Stimulated activated CD8-positive, alpha-beta memory T cell treated with anti-CD3 and anti-CD28 coated beads, Interleukin-15, amount 100 ng/mL, for 24 hours (primary cell): ENCODE measurements at places on chromosomes 4 and X.

- no peak for DNase-seq
Observed at GRCh38 chr4:134328741-134329140, 127.2 kb upstream of the PABPC4L start.

GRCh38 chrX:116357329-116357728, 79.1 kb upstream of the SLC6A14 start:
- DNase-seq: no peak

DNA sequence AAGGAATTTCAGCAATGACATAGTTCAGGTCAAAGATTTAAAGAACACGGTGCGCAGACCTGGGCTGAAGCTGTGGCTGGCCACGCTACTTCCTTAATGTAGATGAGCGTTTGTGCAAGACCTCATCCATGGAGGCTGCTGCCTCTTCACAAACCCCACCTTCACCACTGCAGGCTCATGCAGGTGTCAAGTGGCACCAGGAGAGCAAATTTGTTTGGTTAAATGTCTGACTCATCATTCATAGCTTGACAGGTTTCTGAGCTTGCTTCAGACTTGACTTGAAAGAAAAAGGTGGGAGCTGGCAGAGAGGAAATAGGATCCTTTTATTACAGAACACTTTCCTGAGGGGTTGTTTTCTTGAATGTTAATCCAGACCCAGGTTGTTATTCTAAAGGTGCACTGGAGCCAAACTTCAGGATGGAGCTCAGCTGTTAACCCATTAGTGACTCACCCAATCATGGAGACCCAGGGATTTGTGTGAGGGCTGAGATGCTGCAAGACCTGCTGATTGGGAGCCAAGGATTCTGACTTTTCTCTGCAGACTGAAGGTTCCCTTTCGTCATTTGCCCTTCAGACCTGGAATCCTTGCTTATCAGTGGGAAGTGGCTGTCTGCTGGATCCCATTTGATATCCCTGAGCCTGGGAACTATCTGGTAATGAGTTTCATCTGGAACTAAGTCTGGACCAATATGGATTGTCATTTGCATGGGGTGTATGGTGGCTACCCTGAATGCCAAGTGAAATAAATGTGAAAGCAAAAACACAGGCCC, 315.3 kb downstream of the PTTG2 start:
- no peak for DNase-seq

DNA sequence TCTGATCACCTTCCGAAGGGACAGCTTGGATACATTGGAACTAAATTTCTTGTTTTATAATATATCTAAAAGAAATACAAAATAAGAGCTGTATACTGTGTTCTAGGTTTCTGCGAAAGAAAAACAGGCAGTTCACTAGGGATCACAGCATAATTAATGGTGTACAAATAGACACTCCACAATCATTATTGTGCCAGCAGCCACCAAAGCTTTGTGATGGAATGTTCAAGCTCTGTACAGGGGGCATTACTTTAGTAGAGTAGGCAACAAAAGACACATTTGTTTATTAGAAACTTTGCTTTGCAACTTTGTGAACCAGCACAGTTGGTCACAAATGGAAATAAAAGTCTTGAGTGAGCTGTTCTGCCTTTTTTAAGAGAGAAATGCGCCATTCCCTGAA, 49.3 kb downstream of the SGMS2 start:
- no peak for DNase-seq

DNA sequence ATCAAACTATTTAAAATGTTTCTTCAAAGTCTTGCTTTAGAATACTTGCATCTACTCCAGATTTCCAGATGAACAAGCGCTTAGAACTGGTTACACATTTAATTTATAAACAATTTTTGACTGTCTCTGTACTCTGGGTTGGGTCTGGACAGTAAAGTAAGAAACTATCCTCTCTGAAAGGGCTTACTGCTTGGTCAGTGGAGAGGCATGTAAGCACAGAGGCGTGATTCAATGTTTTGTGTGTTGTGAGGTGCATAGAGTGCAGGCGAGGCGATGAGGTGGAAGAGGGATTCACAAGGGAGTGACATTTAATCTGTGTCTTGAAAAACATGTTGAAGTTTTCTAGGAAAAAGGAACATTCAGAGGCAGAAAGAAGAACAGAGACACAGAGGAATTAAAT, 231.4 kb downstream of the VEGFC start:
- no peak for DNase-seq

GRCh38 chr4:84852081-84852480, 114.4 kb downstream of the WDFY3 start:
- DNase-seq: no peak

GRCh38 chrX:16838202-16839066, 31.7 kb downstream of the RBBP7 start:
- DNase-seq: no peak

DNA sequence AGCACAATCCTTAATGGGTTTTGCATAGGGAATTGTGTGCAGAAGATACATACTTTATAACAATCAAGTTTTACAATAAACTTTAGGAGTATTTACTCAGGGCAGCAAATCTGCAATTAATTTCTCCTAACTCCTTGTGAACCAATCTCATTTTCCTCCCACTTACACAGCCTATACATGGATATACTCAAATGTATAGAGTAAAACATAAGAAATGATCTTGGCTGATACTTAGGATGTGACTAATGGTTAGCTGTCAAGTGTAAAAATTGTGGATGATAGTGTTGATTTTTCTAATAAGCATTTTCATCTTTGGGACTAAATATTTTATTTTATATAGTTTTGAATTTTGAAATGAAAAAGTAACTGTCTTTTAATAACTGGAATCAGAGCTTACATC, 759.6 kb downstream of the GRID2 start:
- no peak for DNase-seq

- DNase-seq: no peak
Observed at GRCh38 chr4:104826171-104826570, 320.5 kb upstream of the TET2 start.

DNA sequence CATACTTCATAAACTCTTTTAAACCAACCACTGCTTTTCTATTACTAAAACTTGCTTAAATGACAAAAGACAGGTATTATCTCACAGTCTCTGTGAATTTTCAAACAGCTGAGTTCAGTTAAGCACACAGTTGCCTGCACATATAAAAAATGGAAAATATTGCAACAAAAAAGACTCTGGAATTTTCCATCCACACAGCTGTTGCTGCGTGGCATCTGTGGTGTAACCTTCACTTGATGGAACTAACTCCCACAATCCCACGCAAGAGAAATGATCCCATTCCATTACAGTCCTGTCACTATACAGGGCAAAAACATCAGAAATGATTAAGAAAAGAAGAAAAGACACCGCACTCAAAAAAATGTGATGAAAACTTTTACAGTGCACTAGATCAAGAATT, 149.8 kb upstream of the TBL1X start:
- no peak for DNase-seq

DNA sequence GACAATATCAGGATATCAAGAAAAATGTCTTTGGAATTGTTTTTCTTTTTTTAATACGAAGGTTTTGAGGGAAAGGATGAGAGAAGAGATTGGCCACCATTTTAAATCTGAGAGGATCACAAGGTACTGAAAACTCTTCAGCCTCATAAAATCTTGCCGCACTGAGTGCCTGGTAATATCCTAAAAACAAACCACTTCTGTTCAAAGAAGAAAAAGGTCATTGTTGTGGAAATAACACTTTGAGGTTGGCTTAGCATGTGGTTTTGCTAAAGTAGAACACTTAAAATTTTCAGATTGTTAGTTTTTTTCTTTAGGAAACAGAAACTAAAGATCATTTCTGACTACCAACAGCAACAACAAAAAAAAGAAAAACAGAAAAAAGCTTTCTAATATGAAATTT, 1.0 kb upstream of the CLDN22 start:
- no peak for DNase-seq

GRCh38 chrX:21779095-21779494, 21.2 kb upstream of the SMPX start:
- DNase-seq: no peak

- DNase-seq: no peak
Observed at GRCh38 chr4:36349938-36350549, 68.6 kb downstream of the DTHD1 start.

DNA sequence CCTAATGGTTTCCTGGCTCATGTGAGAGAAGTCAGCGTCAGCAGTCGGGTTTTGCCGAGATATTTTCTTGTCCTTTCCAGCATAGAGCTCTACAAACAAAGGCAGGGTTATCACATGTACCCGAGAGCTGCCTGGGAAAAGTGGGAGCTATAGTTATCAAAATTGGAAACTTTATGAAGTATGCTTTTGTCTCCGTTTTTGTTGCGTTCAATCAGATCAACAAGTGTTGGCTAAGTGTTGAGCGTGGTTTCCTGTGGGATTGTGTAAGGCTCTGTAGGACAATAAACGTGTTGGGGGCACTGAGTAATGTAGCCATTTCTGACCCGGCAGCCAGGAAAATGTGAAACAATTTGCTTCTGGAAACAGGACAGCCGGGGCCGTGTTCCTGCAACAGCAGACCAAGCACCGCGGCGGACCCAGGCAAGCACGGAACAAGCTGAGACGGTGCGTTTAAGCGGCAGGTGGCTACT, at the start of gene BMX:
TSS of gene BMX (plus strand) at position 311 of the 470 bp plus-strand sequence. CDS start 7,547 bp downstream, outside the sequence.
- DNase-seq: no peak

- no peak for DNase-seq
Observed at GRCh38 chr4:47120783-47121182, 89.4 kb downstream of the GABRB1 start.

GRCh38 chr4:9904976-9905587, 116.2 kb downstream of the SLC2A9 start:
- no peak for DNase-seq

DNA sequence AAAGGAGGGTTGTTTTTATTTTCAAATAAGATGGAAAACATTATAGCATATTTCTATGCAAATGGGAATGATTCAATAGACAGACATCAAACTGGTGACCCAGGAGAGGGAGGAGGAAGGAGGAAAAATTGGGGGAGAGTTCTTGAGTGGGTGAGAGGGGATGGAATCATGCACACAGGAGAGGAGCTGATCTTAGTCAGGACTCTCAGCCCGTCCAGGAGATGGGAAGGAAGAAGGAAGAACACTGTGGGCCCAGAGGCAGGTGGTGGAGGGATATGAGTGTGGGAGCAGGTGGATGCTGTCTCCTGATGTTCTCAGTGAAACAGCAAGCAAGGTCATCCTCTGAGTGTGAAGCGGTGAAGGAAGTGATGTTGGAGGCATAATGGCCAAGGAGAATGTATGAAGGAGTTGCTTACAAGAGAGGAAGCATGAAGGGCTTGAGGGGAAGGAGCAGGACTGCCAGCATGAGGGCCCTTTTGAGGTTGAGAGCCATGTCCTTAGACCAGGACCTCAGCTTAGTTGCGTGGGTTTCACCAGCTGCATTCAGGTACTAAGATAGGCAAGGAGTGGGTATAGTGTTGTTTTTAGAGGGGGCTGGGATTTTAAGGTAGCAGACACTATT, 161.7 kb upstream of the NAP1L5 start:
- DNase-seq: no peak

DNA sequence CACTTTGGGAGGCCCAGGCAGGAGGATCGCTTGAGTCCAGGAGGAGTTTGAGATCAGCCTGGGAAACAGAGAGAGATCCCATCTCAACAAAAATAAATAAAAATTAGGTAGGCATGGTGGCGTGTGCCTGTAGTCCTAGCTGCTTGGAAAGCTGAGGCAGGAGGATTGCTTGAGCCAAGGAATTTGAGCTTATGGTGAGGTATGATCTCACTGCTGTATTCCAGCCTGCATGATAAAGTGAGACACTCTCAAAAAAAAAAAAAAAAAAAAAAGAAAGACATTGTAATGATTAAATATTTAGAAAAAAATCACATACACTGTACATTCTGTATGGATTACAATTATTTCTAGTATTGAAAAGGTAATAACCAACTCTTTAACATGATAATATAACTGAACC, 87.1 kb downstream of the SLIT2 start:
- DNase-seq: no peak

- DNase-seq: no peak
Observed at GRCh38 chr4:76211769-76212708, 1.6 kb downstream of the SCARB2 start.

GRCh38 chr4:10272511-10272910, 155.9 kb upstream of the WDR1 start:
- no peak for DNase-seq

DNA sequence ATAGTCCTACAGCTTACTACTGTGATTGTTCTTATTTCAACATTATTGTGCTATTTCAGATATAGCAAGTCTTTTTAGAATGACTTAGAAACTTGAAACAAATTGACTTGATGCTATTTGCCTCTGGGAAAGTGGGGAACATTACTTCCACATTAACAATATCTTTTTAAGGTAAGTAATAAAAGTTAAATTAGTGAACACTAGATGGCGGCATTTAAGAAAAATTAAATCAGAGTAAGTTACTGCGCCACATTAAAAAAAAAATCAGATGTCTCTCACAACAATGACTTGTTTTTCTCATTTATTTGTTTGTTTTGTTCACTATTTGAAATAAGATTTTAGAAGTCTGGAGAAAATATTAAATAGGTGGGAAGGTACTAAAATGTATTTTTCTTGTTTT, 1026.9 kb upstream of the SLIT2 start:
- no peak for DNase-seq

GRCh38 chrX:95919605-95920004, 765.0 kb upstream of the DIAPH2 start:
- DNase-seq: no peak

DNA sequence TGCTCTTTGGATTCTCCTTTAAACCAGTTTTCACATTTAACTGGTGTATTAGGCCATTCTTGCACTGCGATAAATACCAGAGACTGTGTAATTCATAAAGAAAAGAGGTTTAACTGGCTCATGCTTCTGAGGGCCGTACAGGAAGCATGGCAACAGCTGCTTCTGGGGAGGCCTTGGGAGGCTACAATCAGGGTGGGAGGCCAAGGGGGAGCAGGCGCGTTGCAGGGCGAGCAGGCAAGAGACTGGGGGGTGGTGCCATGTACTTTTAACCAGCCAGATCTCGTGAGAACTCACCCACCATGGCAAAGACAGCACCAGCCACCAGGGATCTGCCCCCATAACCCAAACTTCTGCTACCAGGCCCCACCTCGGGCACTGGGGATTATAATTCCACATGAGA, 38.1 kb downstream of the RNF212 start:
- no peak for DNase-seq

DNA sequence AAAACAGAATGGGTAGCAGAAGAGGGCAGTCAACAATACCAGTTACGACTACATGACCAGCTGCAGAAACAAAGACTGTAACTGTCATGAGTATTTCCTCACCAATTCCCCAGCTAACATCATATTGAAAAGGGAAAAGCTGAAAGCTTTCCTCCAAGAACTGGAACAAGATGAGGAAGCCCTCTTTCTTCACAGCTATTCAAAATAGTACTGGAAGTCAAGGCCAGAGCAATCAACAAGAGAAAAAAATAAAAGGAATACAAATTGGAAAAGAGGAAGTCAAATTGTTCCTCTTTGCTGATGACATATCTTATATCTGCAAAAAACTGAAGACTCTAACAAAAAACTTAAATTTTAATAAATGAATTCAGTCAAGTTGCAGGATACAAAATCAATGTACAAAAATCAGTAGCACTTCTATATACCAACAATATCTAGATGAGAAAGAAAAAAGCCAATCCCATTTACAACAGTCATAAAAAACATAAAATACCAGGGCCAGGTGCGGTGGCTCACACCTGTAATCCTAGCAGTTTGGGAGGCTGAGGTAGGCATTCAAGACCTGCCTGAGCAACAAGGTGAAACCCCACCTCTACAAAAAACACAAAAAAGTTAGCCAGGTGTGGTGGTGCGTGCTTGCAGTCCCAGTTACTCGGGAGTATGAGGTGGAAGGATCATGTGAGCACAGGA, 125.4 kb downstream of the ATP8A1 start:
- no peak for DNase-seq

- no peak for DNase-seq
Observed at GRCh38 chrX:45630078-45630477, 429.4 kb upstream of the DIPK2B start.
